ENCODE measurements at places on chromosomes 2 and 18.

DNA sequence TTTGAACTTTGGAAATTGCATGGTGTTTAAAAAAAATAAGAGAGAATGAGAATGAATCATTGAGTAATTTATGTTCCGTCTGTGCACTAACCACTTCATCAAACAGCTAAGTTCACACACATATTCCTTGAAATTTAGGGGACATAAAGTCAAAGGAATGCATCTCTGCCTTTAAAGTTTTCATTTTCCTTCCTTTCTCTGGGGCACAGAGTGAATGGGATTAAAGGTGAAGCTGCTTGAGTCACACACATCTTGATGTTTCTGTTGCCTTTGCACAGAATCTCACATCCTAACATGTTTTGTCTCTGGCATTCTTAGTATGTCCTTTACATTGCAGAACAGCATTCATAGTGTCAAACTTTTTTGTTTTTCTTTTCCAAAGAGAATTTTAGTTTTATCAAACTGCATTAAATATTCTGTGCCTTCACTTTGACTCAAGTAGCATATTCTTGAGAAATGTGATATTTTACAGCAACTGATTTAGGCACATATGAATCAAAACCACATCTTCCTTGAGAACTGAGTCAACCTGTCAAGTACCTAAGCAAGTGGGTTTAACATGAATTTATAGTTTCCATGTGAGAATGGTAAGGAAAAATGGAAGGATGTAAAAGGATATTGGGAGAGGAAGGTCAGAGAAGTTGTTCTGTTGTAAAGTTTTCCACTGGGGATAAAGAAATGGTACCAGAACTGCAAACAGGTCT is 169.1 kb upstream of the THUMPD2 start:
- DNase-seq = no peak

DNA sequence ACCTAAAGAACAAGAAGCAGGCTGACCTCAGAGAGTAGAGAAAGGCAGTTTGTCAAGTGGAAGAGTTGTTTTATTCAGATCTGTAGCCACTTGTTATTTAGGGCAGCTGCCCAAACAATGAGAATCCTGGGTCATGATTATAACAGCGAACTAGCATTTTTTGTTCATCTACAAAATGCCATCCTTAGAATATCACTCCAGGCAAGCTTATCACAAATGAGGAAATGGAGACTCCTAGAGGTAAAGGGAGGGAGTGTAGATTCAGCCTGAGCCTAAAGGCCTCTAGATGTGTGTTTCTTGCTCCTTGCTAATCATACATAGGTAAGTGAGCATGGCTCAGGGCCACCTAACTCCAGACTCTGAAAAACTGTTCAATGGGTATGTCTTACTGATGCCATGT is 126.1 kb downstream of the HNMT start:
- DNase-seq = no peak

- no peak for DNase-seq
These were observed 132.4 kb downstream of the MREG start for GRCh38 chr2:215880970-215881369.

DNA sequence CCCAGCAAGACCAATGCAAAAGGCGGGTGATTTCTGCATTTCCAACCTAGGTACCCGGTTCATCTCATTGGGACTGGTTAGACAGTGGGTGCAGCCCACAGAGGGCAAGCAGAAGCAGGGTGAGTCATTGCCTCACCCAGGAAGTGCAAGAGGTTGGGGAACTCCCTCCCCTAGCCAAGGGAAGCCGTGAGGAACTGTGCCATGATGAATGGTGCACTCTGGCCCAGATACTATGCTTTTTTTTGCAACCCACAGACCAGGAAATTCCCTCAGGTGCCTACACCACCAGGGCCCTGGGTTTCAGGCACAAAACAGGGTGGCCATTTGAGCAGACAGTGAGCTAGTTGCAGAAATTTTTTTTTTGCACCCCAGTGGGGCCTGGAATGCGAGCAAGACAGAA is 662.6 kb upstream of the ACVR2A start:
- no peak for DNase-seq

GRCh38 chr2:148989882-148990493 is 48.5 kb upstream of the LYPD6B start:
- DNase-seq = peak; percentile 30

DNA sequence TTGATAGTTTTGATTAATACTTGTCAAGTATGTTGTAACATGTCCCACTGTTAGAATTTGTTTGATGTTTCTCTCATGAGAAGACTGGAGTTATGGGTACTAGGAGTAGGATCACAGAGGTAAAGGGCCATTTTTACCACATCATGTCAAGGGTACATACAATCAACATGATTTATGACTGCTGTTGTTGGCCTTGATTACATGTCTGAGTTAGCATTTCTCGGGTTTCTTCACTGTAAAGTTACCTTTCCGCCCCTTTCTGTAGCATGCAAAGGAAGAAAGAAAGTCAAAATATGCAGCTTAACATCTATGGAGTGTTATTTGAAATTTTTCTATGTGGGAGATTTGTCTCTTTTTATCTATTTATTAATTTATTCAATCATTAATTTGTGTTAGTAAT is 1456.4 kb downstream of the SUCLG1 start:
- DNase-seq = no peak

DNA sequence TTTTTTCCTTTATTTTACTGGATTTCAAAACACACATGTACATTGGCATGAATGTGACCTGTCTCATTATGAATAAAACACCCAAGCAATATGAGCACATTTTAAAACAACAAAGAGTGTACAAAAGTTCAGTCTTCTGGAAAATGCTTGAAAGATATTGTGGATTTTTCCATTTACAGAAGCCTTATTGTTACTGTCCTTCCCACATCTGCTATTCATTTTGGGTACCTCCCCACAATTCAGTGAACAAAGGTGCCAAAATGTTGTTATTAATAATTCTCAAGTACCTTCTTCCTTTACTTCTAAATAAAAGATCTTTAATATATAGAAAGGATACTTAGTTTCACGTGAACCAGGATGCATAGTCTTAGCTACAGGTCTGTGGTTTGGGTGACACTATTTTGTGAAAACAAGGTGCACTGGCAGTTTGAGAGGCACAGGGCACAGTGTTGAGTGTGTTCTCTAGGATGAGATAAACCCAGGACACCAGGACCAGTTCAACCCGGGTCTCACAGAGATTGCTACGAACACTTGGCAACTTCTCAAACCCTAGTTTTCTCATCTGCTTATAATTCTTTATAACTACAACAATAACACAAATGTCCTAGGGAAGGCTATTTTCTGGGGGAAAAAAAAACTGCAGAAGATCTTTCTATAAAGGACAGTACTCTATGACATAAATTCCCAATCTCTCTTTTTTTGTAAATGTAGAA is 84.5 kb upstream of the GALNT5 start:
- DNase-seq = no peak

DNA sequence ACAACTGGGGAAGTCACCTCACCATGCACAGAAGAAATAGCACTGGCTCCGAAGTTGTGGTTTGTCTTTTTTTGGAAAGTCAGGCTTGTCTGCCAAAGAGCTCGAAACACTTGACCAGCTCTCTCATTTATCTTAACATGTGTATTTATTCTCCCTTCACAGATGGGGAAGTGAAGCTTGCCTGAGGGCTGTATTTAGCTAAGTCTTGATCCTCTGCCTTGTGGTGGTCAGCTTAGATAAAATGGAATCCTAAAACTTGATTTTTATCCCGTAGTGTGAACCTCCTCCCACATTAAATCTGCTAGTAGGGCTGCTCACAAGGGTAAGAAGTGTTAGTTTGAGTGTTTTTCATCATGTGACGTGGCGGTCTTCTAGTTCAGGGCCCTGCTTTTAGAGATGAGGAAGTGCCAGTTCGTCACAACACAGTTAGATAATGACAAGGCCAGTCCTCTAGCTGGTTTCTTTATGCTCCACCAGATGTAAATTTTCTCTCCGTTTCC is 89.7 kb downstream of the TMEM247 start:
- DNase-seq = no peak

- DNase-seq = no peak
These were observed 45.4 kb upstream of the ANKRD62 start for GRCh38 chr18:12048010-12048826.

GRCh38 chr2:220034426-220035130 is 407.1 kb downstream of the SLC4A3 start:
- no peak for DNase-seq

DNA sequence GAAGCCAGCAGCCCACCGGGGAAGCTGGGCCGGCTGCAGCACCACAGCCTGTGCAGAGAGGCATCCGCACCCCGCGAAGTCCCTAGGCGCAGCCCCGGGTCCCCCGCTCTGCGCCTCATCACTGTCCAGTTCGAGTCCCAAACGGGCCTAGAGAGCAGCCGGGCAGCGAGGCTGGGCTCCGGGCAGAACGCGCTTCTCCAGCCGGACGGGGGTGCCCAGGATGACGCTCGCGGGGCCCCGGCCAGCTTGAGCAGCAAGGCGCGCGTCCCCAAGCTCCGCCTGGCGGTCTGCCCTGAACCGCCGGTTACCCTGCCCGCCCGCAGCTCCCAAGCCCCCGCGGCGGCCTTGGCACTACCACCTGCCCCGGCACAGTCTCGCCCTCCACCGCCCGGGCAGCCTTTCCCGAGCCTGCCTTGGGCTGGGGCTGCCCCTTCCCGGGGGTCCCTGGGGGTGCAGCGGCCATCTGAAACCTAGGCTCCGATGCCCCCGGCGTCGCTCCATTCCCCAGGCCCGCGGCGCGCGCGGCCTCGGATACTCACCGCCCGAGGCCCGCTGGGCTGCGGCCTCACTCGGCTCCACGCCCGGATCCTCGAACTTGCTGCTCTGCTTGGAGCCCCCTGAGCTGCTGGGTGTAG is 591 bp downstream of the SLC16A14 start:
- peak; percentile 10 for DNase-seq

DNA sequence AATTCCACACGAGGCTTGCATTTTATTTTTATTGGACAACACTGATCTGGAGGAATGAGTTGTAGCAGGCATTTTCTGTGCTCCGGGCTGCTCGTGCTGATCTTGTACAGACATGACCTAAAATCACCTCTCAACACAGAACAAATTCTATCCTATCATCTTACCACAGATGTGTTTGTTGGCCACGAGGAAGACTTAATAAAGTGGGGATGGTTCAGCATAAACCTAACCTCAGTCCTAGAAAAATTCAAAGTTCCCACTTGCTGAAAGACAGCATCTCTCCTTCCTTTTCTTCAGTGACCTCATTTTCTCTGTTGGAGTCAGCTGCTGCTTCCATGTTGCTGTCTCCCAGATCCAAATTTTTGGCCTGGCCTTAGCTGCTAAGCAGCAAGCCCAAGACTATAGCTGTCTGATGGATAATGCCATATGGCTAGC is 45.3 kb downstream of the RBKS start:
- no peak for DNase-seq

DNA sequence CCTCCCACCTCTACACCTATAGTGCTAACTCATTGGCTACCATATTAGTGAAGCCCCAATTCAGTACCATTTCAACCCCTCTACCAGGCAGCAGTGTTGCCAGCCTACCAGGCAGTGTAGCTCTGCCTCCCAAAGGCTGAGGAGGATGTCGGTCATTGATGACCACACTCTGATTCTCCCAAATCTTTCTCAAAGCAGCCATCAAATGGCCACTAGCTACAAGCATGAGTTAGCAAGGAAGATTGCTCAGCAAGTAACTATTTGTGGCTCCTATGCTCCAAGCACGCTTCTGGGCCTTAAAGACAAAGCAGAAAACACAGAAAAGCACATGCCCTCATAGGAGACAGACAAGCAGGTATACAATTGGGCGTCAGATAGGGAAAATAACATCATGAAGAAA is 42.7 kb upstream of the AFF3 start:
- DNase-seq = no peak

- DNase-seq = no peak
These were observed at the start of gene SH3RF3 for GRCh38 chr2:109128616-109129355. TSS of gene SH3RF3 (plus strand) at chr2:109129205.

GRCh38 chr2:158493458-158493857 is 36.7 kb downstream of the PKP4 start:
- DNase-seq = no peak

DNA sequence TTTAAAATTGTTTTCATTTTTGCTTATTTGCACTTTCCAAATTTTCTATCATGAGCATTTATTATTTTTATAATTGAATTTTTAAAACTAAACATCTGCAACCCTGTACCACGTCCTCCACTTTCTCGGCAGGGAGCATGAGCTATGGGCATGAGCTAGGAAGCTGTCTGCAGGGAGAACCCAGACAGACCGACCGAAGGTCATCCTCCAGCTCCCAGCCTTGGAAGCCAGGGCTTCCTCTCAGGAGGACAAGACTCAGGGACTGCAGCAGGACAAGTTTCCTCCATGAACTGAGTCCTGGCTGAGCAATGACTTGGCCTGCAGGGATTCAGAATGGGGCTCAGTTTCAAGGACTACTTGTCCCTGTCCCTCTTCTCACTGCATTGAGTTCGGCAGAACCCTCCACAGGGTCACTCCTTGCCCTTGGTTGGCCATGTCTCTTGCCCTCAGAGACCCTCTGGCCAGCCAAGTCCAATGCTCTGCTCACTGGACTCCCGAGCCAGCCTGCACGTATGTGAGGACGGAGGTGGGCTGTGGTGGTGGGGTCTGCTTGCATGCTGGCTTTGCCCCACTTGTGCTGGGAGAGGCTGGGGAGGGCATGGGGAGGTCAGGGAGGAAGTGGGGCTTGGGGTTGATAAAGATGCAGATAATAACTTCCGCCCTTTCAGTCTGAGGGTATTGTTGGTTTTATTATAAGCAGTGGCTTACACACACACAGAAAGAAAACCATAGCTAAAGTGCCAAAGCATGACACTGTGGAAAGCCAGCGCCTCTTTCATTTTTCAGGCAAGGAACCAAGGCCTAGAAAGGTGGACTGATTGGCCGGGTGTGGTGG is 6.6 kb downstream of the NMUR1 start:
- peak; percentile 44 for DNase-seq

DNA sequence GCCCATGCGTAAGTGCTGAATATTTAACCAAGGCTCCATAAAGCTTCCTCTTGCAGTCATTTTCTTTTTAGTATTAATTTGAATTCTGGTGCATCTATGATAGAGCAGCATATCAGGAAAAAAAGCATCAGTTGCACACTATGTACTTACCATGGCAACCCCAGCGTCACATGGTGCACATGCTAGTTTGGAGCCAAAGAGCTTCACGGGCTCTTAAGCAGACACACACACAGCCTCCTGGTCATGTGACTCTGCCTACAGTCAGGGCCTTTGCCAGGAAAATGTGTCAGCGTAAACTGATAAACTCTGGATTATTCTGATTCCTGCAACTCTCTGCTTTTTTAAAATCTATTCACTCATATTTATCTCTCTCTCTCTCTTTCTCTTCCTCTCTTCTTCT is 30.2 kb downstream of the NYAP2 start:
- DNase-seq = no peak

- DNase-seq = no peak
These were observed 124.4 kb downstream of the HRH4 start for GRCh38 chr18:24584813-24585212.
